ENCODE measurements at places on chromosomes 5 and 9. TPM values are rescaled to one million over a fixed set of nuclear protein-coding genes. Genes with fewer than 3 reads are reported as not detected.

CMYA5 gene
- total RNA-seq = 0.45 TPM

ZFP37 gene
- not detected for total RNA-seq

BRINP1 gene
- total RNA-seq = not detected

ZFP2 gene
- not detected for total RNA-seq

PCDHA1 gene
- total RNA-seq = not detected

IL9 gene
- total RNA-seq = not detected

GMCL2 gene
- total RNA-seq = not detected

CPEB4 gene
- 3.5 TPM for total RNA-seq

HACD4 gene
- total RNA-seq = 2.9 TPM

PCDHGC4 gene
- total RNA-seq = 7.0 TPM

ARHGEF28 gene
- not detected for total RNA-seq

OR13F1 gene
- total RNA-seq = not detected

CD72 gene
- total RNA-seq = 7.8 TPM

GFI1B gene
- total RNA-seq = 6.5 TPM

SOHLH1 gene
- not detected for total RNA-seq

- H3K27me3 ChIP-seq = no peaks in the 10 kb centered on the region
- H3K4me3 ChIP-seq = no peak overlapping the region
- H3K4me1 ChIP-seq = no peaks in the 10 kb centered on the region
- H3K36me3 ChIP-seq = no peaks in the 10 kb centered on the region
Measured at GRCh38 chr9:134215699-134216448, 51.5 kb upstream of the RNU6ATAC start.

GRCh38 chr9:113734826-113735225, 141.3 kb upstream of the ZNF618 start:
- no peak overlapping the region for H3K4me3 ChIP-seq
- H3K27me3 ChIP-seq = 0 out of 2 replicates have a peak, but pooled peaks cover 3% of the 10 kb centered on the region
- DNase-seq = no peak

GRCh38 chr5:150505041-150505511, 2.9 kb upstream of the NDST1 start:
- H3K36me3 ChIP-seq = no peaks in the 10 kb centered on the region
- no peaks in the 10 kb centered on the region for H3K4me1 ChIP-seq
- H3K27me3 ChIP-seq = no peaks in the 10 kb centered on the region
- no peak overlapping the region for H3K27ac ChIP-seq

GRCh38 chr9:129021091-129021490, 7.0 kb downstream of the SH3GLB2 start:
- H3K4me3 ChIP-seq = no peak overlapping the region
- no peak overlapping the region for H3K27ac ChIP-seq
- H3K36me3 ChIP-seq = no peaks in the 10 kb centered on the region
- no peak for DNase-seq

DNA sequence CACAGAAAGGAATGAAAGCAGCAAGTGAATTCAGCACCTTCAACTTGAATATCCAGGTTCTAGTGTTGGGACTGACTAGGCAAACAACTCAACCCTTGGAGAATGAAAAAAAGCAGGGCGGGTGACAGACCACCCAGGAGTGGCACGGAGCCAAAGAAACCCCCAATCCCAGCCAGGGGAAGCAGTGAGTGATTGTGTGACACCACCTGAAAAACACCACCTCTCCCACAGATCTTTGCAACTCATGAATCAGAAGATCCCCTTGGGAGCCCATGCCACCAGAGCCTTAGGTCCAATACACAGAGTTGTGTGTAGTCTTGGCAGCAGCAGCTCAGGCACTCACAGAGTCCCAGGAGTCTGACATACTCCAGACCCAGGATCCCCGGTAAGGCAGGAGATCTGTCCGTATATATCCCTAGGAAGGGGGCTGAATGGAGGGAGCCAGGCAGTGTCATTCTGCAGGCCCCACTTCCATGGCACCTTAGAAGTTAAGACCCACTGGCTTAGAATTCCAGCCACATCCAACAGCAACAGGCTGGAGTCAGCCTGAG, 22.1 kb upstream of the ROR2 start:
- no peak overlapping the region for H3K4me3 ChIP-seq
- H3K36me3 ChIP-seq = no peaks in the 10 kb centered on the region
- H3K27me3 ChIP-seq = no peaks in the 10 kb centered on the region
- no peaks in the 10 kb centered on the region for H3K4me1 ChIP-seq
- DNase-seq = no peak

DNA sequence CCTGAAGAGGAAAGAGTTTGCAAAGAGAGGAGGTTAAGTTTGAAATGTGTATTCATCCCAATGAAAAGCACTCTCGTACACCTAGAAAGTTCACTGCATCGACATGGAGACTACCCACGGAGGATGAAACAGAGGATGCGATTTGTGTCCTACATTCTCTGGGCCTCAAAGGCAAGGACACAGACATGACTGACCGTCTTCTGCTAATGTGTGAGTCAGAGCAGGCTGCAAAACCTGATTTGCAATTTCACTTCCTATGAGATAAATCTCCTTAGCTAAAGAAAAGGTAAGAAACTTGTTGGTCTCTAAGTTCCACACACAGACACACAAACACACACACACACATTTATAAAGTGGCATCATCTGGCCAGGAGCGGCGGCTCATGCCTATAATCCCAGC, 98.6 kb downstream of the GNAQ start:
- no peaks in the 10 kb centered on the region for H3K27me3 ChIP-seq
- no peak for DNase-seq
- H3K4me1 ChIP-seq = peaks cover 20% of the 10 kb centered on the region
- no peak overlapping the region for H3K4me3 ChIP-seq
- H3K27ac ChIP-seq = no peak overlapping the region
- no peaks in the 10 kb centered on the region for H3K36me3 ChIP-seq

GRCh38 chr5:93088592-93089389, 492.2 kb downstream of the NR2F1-AS1 start:
- H3K36me3 ChIP-seq = no peaks in the 10 kb centered on the region
- no peak for DNase-seq
- no peak overlapping the region for H3K27ac ChIP-seq

- H3K4me3 ChIP-seq = no peak overlapping the region
- no peak overlapping the region for H3K27ac ChIP-seq
- no peaks in the 10 kb centered on the region for H3K27me3 ChIP-seq
- no peak for DNase-seq
Measured at GRCh38 chr5:175828651-175829050, 42.7 kb upstream of the CPLX2 start.

DNA sequence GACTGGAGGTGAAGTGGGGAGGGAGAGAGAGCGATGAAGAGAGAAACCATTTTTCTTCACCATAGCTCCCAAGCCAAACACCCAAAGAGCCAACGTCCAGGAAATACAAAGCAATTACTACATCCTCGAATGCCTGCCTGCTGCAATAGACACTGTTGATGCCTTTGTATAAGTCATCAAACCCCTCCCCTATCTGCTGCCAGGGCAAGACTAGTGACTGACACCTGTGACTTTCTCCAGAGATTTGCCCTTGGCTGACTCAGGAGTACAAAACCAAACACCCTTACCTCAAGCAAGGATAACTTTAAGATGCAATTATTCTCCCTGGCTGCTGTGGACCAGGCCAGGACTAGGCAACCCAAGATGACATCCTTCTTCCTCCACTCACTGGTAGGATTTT, 81.8 kb upstream of the RASA1 start:
- DNase-seq = no peak
- H3K27ac ChIP-seq = no peak overlapping the region
- no peak overlapping the region for H3K4me3 ChIP-seq
- no peaks in the 10 kb centered on the region for H3K36me3 ChIP-seq
- no peaks in the 10 kb centered on the region for H3K27me3 ChIP-seq

DNA sequence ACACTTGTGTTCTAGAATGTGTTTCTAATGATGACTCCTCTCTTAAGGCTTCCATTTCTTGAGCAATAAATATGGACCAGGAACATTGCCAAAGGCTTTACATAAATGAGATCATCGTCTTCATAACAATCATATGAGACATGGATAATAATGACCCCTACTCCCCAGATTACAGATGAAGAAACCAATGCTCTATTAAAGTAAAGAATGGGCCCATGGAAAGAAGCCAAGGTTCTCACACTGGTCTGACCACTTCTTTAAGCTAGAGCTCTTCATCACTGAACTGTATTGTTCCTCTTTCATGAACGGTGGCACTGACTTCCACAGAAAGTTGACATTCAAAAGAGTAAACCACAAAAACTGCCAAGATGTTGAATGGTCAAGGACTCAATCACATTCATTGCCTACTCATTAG, 65.3 kb downstream of the MARCHF3 start:
- DNase-seq = no peak
- H3K27me3 ChIP-seq = no peaks in the 10 kb centered on the region
- H3K4me1 ChIP-seq = no peaks in the 10 kb centered on the region
- H3K27ac ChIP-seq = no peak overlapping the region
- H3K4me3 ChIP-seq = no peak overlapping the region

GRCh38 chr9:135136991-135137832, 49.7 kb downstream of the OLFM1 start:
- no peak for DNase-seq
- no peaks in the 10 kb centered on the region for H3K36me3 ChIP-seq
- H3K4me3 ChIP-seq = no peak overlapping the region
- H3K27me3 ChIP-seq = no peaks in the 10 kb centered on the region

GRCh38 chr9:17487467-17487866, 91.4 kb upstream of the SH3GL2 start:
- no peaks in the 10 kb centered on the region for H3K27me3 ChIP-seq
- H3K27ac ChIP-seq = no peak overlapping the region
- no peak for DNase-seq
- no peak overlapping the region for H3K4me3 ChIP-seq

DNA sequence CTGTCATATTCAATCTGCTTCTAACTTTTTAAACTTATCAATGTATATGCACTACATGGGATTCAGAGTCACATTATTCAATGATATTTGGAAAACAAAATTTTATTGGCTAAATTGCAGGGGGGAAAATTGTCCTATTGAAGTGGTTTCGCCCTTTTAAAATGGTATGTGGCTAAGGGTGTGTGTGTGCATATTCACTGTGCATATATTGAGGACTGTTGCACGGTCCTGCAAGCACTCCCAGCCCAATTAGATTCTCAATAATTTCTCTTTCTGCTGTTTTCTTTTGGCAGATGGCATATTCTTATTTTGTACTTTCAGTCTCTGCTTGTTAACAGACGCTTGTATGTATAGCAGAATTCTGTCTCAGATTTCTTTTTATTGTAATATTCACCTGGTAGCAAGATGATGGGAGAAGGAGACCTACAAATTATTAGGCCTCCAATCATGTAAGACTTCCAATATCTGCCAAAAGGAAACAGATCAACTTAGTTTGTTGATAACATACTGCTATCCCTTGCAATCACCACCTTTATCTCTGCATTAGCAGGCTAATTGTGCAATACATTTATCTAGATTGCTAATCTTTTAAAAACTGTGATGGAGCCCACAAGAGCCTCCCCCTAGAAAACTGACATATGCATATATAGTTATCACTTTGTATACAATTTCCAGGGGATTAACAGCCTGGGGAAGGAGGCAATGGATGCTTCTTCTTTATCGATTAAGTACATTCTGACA, 411.5 kb downstream of the PLK2 start:
- H3K36me3 ChIP-seq = no peaks in the 10 kb centered on the region
- no peaks in the 10 kb centered on the region for H3K4me1 ChIP-seq
- H3K4me3 ChIP-seq = no peak overlapping the region
- no peaks in the 10 kb centered on the region for H3K27me3 ChIP-seq
- DNase-seq = no peak

DNA sequence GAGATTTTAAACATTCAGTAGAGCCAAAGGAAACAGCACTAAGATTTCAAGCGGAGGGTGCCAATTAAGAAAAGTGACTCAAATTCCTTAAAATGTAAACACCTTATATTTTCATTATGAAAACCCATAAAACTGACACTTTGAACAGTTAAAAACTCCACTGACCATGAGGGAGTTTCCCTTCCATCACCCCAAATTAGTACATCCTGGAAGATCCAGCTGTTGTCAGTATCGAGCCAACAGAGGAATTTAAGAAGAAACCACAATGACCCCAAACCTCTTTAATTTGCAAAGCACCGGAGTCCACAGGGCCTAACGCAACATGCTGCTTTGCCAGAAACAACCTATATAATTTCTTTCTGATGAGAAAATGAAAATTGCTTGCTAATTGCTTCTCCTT, 41.3 kb downstream of the ROR2 start:
- no peaks in the 10 kb centered on the region for H3K27me3 ChIP-seq
- no peak overlapping the region for H3K27ac ChIP-seq
- H3K4me3 ChIP-seq = no peak overlapping the region

- H3K4me1 ChIP-seq = peaks cover 25% of the 10 kb centered on the region
- H3K4me3 ChIP-seq = no peak overlapping the region
Measured at GRCh38 chr9:125743682-125744428, 3.3 kb upstream of the PBX3 start.

DNA sequence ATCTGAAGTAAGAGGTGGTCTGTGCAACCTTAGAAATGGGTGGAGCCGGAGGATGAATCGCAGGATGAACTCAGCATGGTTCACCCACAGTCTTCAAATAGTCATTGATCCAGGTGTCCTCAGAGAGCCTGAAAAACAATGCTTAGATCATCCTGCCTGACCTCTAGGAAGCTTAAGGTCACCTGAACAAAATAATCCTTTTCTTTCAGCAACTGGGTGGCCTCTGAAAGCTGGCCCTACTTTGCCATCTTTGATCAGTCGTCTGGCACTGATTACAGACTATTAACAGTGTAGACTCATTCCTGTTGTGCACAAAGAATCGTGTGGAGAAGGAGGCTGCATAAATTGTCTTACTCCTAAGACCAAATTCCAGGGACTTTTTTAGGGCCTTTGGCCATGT, 50.7 kb downstream of the PIP5K1B start:
- no peaks in the 10 kb centered on the region for H3K4me1 ChIP-seq
- H3K27me3 ChIP-seq = no peaks in the 10 kb centered on the region
- H3K27ac ChIP-seq = no peak overlapping the region

DNA sequence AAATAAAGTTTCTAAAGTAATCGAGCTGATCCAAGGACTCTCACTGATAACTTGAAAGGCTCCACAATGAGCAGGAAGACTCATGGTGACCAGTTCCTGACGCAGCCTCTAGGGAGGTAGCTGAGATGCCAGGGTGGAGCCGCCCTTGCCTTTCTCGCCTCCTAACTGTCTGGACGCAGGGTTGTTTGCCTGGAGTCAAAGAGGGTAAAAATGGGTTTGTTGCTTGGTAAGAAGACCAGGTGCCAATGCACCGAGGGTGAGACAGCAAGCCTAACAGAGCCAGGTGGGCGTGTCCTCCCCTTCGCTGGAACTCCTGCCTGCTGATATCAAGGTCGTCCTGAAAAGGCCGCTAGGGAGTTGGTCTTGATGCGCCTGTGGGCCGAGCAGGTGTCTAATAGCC, 48.6 kb upstream of the FCN1 start:
- no peak for DNase-seq
- H3K4me1 ChIP-seq = no peaks in the 10 kb centered on the region
- no peaks in the 10 kb centered on the region for H3K36me3 ChIP-seq
- no peaks in the 10 kb centered on the region for H3K27me3 ChIP-seq
- H3K4me3 ChIP-seq = no peak overlapping the region

DNA sequence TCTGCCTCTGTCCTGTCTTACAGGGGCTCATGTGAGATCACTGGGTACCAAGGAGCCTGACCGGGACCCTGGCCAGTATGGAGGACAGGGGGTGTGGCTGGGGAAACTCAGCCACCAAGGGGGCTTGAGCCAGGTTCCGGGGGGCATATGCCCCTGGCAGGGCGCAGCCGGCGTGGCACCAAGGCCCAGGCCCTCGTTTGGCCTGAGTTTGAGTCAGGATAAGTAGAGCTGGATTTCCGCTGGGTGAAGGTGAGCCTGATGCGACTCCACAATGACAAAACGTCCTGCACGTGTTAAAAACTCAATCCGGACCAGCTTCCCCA, 616 bp upstream of the TSPAN17 start:
- H3K27me3 ChIP-seq = no peaks in the 10 kb centered on the region
- DNase-seq = no peak
- peaks cover 19% of the 10 kb centered on the region for H3K4me1 ChIP-seq

- no peaks in the 10 kb centered on the region for H3K36me3 ChIP-seq
- no peak overlapping the region for H3K4me3 ChIP-seq
- 0 out of 2 replicates have a peak, but pooled peaks cover 4% of the 10 kb centered on the region for H3K27me3 ChIP-seq
- DNase-seq = no peak
Measured at GRCh38 chr5:62111428-62111827, 194.6 kb upstream of the KIF2A start.

Measured in Karpas-422 (cell line).